ENCODE measurements at places on chromosomes 2 and 18.

- DNase-seq: no peak
Measured at GRCh38 chr2:100623033-100623715, 60.4 kb downstream of the PDCL3 start.

- no peak for DNase-seq
Measured at GRCh38 chr2:183541766-183542165, 417.5 kb downstream of the NUP35 start.

DNA sequence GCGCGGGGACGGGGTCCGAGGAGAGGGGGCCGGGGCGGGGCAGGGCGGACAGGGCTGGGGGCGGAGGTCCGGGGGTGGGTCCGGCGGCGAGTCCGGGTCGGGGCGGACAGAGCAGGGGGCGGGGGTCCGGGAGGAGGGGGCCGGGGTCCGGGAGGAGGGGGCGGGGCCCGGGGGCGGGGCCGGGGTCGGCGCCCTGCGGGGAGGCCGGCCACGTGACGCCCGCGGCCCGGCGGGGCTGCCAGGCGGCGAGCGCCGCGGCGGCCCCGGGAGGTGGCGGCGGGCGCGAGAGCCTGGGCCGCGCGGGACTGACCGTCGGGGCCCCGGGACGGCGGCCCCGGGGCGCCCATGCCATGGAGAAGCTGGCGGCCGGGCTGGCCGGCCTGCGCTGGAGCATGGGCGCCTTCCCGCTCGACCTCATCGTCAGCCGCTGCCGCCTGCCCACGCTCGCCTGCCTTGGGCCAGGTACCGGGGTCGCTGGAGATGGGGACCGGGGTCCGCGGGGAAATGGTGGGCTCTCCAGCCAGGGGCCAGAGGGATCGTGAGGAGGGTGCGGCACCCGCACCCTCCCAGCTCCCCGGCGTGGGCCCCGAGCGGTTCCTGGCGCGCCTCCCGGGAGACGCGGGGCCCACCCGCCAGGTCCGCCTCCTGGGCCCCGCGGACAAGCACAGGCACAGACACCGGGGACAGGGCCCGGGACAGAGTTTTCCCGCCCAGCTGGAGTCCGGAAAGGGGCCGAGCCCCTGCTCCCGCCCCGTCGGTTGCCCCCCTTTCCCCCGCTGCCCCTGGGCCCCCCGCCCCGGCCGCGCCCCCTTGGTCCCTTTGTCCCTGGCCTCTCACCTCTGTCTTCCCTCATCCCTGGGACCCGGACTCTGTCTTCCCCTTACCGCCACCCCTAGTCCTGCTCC is at the start of gene GAREM2:
GAREM2 (plus strand) TSS at position 218 of the 905 bp plus-strand sequence; CDS start at position 351, 133 bp downstream.
- no peak for DNase-seq

DNA sequence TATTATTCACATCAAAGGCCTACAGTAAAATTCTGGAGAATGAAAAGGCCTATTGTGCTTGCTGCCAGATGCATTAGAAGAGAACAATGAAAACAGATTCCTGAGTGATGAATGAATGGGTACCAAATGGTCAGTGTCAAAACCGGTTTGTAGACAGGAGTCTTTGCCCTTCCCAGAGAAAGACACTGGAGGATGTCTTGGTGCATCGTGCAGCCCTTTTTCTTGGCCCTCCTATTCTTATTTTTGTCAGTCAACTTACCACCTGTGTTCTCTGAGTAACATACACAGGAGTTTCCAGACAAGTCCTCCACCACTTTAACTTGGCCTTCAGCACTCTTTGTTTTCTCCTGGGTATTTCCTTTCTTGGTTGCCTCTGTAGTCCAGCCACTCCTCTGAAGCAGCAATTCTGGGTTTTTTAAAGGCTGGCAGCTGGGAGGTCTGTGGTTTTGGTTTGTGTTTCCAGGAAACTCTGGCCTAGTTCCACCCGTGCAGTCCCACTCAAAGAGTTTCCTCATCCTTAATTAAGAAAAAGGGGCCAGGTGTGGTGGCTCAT is 29.4 kb downstream of the PSTPIP2 start:
- no peak for DNase-seq

DNA sequence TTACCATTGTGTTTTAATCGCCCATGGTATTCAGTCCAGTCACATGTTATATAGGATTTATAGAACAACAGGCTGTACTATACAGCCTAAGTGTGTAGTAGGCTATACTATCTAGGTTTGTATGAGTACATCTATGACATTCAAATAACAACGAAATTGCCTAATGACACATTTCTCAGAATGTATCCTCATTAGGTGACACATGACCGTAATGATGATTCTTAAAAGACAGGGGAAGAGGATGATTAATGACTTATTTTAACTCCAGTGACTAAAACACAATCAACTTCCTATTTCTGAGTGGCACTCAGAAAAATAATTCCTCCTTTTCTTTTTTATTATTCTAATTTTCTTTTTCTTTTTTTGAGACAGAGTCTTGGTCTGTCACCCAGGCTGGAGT is 63.0 kb upstream of the ACSL3 start:
- DNase-seq: no peak

DNA sequence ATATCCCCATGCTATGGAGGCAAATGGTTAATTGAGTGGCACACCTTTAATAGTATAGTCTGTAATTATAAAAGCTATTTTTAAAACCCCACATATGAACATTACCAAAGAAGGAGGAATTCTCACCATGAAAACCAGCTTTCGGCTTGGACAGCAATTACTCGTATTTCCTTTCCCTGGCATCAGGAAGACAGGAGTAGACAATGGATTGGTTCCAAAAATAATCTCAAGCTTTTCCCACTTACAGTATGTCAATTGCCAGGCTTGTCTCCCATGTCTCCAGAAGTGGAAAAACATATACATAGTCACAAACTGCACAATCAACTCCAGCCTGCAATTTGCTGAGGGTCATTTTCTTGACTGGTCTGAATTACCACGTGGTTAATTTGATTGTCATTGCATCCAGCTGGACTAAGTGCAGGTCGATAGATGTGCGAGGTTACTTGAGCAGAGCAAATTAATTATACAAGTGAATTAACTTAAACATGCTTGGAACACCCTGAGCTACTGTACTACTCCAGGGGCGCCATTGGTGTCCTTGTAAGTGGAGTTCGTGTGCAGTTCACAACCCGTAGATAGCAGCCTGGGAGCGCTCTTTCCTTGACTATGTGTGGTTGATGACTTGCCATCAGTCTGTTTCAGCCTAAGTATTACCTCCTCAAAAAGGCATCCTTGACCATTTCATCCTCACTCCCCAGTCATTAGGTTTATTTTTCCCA is 124.3 kb upstream of the PELI1 start:
- no peak for DNase-seq

DNA sequence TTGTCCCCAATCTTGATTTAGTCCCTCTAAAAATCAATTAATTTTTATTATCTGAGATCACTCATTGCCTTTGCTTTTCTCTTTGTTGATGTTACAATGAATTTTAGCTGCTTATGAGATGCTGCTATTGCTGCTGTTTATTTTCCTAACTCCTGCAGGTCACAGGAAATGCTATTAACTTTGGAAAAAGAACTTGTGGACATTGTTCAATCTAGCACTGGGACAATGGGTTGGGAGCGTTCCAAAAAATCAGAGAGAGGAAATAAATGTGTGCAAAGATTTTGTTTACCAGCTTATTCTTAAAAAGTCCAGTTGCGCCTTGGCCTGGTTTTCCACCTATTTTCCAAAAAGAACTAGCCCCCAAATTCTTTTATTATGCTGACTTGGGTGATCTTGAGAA is 268.3 kb downstream of the PTH2R start:
- DNase-seq: no peak

GRCh38 chr18:26700201-26700600 is 151.8 kb upstream of the KCTD1 start:
- DNase-seq: no peak

DNA sequence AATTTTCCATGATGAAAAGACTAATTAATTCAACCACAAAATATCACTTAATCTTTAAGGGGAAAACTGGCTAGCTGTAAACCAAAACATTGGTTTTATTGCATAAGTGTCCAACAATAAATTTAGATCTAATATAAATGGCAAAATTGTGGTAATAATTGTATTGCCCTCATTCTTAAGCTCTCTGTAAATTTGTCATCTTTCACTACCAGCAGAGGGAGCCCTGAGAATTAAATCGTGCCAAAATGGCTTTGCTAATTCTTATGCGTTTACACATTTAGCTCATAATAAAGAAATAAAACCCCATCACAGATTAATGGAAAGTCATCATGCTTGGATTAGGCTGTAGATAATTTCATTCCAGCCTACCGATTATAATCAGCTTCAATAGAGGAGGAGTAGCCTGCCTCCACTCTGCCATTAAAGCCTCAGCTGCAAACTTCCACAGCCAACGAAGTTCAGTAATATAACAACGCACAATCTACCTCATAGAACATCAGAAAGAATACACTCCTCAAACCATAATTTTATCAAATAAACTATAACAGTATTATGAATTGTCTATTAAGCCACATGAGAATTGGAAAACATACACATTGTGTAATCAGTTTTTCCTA is 70.0 kb upstream of the ATP5MC3 start:
- DNase-seq: no peak

DNA sequence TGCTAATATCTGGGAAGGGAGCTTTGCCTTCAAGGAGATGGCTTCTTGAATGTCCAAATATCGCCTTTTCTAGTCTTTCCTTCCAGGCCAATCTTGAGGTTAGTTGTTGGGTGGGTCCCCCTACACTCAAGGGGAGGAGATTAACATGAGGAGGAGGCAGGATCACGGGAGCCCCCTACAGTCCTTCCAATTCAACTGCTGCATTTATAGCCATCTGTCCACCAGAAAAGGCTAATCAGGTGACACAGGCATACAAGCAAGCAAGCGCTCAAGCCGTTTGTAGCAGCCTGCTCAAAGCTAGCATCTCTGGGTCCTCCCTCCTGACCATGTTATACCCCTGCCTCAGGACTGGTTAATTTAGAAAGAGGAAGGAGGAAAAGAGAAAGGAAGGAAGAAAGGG is 87.6 kb downstream of the MRPS9 start:
- no peak for DNase-seq

- no peak for DNase-seq
Measured at GRCh38 chr2:134715932-134716643, 2.7 kb downstream of the TMEM163 start.

GRCh38 chr2:119011162-119011909 is 69.3 kb downstream of the MARCO start:
- DNase-seq: no peak

DNA sequence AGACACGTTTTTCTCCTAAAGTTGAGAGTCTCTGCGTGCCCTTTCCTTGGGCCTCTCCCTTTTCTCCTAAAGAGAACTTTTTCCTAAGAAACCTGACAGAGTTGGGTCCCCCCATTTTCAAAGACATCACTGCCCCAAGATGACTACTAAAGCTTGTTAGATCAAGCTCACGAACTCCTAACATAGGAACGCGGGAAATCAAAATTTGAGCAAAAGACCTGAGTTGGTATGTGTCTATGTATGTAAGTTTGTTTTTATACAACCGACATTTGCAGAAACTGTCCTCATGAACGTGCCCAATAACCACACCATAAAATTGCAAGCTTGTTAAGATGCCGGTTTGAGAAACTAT is 1.4 kb downstream of the HOXD13 start:
- DNase-seq: no peak

GRCh38 chr18:3286159-3286558 is 24.2 kb downstream of the MYL12B start:
- DNase-seq: no peak

GRCh38 chr2:167814881-167815718 is 432.3 kb downstream of the STK39 start:
- no peak for DNase-seq

DNA sequence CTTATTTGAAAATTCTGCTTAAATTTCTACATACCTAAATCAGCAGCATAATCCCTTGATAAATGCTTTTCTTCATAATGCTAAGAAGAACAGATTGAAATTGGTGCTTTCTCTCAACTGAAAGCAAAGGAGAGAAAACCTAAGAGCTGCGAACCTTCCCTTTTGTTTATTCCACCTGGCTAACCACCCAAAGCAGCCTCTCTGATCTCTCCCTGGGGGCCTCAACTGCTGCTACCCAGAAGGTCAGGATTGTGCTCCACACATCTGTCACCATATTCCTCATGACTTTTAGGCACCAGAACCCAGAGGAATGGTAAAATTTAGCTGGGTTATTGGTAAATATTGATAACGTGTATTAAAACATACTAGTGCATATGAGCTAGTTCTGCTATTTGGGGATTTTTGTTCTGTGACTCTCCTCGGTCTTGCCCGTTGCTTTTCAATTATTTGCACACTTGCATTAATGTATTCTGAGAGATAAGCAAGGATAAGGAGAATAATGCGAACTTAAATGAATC is 334.1 kb downstream of the RIT2 start:
- DNase-seq: no peak

- no peak for DNase-seq
Measured at GRCh38 chr2:240598311-240598911, 11.9 kb downstream of the CAPN10 start.

DNA sequence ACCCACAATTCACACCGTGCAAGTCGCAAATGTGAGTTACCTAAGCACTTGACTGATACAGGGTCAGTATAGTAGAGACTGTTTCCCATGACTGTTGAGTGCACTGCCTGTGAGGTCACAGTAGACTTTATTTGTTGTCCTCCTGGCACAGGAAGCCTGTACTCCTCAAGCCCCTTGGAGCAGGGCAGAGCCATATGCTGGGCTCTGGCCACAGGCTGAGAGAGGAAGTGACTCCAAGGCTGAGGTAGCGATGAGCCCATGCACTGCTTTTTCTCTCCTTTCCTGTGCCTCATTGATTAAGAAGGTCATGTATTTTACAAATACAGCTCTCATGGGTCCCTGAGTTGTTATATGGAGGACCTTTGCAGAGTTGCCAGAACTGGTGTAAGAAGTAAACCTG is 287.7 kb downstream of the SRBD1 start:
- DNase-seq: no peak

GRCh38 chr2:216535454-216535995 is 36.9 kb downstream of the RPL37A start:
- DNase-seq: no peak

Measured in NCI-H2081 treated with DMSO at 0.1 percent for 48 hours (cell line).